ENCODE measurements at places on chromosomes 2 and 18.

GRCh38 chr2:177254433-177255226 is 9.9 kb downstream of the NFE2L2 start:
- no peak for DNase-seq

- DNase-seq, result no peak
These were observed 10.1 kb downstream of the SRSF7 start for GRCh38 chr2:38740851-38741731.

DNA sequence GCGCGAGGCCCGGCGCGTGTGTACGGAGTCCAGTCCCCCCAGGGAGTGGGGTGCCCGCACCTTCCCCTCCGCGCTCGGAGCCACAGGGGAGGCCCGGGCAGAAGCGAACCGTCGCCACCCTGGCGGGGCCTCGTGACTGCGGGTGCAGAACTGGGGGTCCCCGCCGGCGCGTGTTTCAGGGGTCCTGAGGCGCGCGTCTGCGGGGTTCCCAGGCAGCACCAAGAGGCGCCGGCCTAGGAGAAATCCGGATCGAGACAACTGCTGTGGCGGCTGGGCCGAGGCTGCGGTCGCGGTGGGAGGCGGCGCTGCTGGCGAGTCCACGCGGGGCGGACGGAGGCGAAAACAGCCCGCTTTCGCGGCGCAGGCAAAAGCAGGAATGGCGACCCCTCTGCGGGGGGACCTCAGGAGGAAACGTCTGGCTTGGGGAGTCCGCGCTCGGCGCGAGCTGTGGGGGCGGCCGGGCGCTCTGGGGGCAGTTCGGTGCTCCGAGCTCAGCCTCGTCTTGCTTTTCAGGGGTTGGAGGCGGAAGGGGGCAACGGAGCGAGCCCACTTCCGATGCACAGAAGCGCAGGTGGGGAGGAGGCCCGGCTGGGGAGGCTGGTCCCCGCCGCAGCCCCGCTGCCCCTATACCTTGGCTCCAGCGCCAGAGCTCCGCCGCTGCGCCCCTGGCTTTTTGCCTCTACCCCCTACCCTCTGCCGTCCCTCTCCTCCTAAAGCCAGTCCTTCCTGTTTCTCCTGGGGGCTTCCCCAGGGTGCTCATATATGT is 81.5 kb upstream of the LDLRAD4 start:
- DNase-seq, result no peak

- DNase-seq, result no peak
These were observed 129.5 kb downstream of the B3GNT2 start for GRCh38 chr2:62325398-62325797.

- no peak for DNase-seq
These were observed 2.3 kb upstream of the NPPC start for GRCh38 chr2:231928481-231928880.
